ENCODE measurements at places on chromosomes 1 and 21.

DNA sequence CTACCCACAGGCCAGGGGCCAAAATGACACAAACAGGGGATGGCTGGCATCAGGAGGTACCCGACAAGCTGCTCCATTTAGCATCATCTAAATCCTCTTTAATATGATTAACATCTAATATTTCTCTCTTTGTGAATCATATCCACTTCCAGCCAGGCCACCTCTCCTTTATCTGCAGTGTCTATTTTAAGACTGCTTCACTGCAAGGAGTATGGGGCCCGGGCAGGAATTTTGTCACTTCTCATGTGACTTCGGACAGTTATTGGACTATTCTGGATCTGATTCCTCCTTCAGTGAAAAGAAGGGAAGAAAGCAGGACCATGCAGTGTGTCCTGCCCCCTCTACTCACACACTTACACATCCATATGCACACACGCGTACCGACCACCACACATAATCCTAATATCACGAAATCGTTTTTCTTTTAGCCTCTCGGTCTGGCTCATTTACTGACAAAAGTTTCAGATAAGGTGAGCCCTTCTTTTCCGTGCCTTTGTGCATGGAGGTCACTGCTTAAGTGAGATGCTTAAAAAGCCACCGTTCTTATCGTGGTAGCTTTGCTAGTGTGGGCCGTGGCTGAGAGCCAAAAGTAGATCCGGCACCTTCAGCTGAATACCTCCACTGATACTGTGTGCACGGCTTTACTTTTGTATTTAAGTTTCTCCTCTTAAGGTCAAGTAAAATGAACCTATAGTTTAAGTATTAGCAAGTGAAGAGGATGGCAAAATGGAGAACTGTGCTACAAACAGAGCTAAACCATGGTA lies 26.0 kb downstream of the PROX1 start:
- DNase-seq: no peak

DNA sequence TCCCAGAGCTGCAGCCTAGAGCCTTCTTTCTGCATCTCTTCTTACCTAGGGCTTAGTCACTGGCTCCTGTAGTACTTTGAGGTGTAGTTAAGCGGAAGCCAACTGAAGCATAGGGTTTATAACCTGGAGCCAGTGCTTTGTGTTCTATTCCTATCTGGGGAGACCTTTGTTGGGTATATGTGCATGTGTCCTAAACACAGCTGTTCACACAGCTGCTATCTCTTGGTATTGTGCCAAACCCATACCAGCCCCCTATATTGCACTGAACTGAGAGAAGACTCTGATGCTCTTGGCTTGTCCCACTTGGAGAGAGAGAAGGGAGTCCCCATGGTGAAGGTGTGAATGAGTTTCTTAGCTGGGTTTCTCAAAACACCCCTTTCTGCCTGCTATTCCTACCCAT lies 17.2 kb upstream of the NFASC start:
- DNase-seq: no peak

- no peak for DNase-seq
Observed at GRCh38 chr1:20183616-20184271, 2.2 kb upstream of the UBXN10 start.

- DNase-seq: no peak
Observed at GRCh38 chr1:212077028-212077427, 41.5 kb downstream of the DTL start.

- no peak for DNase-seq
Observed at GRCh38 chr21:28541371-28542112, 451.1 kb downstream of the LTN1 start.

DNA sequence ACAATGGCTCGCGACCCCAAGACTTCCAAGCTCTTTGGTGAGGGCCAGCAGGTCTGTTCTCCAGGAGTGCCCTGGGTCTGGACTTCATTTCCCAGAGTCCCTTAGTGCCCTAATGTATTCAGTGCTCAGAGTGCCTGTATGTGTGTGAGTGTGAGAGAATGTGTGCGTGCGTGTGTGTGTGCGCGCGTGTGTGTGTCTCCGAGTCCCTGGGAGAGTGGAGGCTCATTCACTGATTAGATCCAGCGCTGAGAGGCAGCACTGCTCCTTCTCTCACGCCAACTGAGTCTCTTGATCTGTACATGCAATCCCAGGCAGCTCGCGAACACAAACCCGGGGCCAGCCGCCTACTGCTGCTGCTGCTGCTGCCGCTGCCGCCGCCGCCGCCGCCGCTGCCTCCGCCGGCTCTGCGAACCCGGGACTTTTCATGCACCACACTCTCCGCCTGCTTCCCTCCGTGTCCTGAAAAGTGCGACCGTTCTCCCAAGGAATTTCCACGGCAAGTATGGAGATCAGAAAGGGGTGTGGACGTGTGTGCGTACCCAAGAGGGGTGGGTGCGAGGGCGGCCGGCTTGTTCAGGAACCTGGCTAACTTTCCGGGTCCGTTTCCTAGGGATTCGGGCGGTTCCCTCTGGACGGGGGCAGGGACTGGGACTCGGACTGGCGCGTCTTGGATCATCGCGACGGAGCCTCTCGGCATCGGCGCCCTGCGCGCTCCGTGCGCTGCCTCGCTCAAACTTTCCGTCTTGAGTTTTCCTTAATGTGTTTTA lies at the start of gene RNF220:
Gene RNF220, plus strand, starts transcription at position 225 of the 767 bp plus-strand sequence.
- peak; percentile 84 for DNase-seq
